ENCODE measurements at places on chromosomes 7 and 10.
A peak's percentile ranks its signal among the peaks of the same experiment; 100 is the strongest.

DNA sequence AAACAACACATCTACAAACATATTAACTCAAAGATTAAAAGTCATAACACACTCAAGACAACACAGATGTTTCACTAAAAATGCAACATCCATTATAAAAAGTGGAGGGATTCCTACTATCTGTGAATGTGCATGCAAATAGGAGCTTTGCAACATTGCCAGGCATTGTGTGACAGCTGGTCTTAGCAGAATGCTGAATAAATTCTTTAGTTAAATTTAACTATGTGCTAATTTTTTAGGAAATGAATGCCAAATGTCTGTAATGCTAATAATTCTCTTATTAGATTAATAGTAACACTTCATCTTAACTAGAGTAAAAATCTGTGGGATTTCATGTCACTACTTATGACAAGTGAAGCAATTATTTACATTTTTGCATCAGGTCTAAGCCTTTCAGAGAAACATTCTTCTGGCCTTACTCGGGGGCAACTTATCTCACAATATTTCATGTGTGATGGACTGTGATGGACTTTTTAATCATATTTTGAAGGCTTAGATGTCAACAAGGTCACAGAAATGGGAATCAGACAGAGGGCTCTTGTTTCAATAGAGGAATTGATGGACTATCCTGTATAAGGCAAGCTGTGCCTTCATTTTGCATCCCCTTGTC, 524.6 kb upstream of the KCND2 start:
- no peak for DNase-seq

- peak; percentile 8 for DNase-seq
These were observed at the start of gene DNAJC12 for GRCh38 chr10:67837541-67838314. Gene DNAJC12 (minus strand): TSS chr10:67838188. CDS start chr10:67838011, 177 bp downstream.

DNA sequence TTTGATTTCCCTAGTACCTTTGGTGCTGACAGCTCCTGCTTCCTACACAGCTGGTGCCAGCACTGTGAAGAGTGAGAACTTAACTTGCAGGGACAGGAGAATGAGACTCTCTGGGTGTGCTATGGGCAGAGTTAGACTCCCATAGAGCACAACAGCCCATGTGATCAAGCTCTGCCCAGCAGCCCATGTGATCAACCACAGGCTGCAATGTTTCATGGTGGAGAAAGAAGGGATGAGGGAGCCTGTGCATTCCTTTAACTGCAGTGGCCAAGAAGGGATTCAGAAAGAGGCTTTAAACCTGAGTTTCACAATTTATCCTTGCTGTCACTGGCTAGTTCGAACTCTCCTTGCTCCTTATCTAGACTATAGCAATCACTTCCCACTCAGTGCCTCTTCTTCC, 10.0 kb upstream of the MEST start:
- DNase-seq = no peak

DNA sequence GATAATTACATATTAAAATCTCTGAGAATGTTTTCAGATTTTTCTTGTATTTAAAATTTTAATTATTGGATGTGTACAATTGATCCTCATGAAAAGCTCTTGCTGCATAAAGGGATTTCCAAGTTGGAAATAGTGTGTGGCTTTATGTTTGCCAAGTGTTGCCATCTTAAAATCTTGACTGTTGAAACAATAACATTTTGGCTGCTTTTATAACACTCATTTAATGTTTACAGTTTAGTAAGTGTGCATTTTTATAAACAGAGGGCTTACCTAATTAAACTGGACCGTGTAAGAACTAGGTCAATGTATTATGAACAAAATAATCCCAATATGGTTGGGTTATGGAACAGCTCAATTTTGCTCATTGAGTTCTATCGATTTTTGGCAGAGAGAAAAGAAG, 23.9 kb downstream of the SEMA3A start:
- DNase-seq = no peak

GRCh38 chr10:22589851-22590514, 124.4 kb downstream of the PIP4K2A start:
- no peak for DNase-seq

DNA sequence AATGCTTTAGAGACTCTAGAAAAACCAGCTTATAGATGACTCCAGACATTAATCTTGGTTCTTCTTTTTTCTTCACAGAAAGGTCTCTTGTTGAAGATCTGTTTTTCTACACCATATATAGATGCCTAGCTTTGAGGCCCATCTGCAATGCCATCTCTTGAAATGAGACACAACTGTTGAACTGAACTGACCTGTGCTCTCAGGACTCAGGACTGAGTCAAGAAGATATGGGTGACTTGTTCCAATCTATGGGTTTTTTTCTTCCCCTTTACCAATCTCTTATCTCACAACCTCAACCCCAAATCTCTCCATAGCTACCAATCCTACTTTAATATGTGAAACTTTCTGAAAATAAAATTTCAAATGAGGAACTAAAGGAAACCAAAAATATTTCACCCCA, 194.7 kb downstream of the SNX13 start:
- DNase-seq = no peak

DNA sequence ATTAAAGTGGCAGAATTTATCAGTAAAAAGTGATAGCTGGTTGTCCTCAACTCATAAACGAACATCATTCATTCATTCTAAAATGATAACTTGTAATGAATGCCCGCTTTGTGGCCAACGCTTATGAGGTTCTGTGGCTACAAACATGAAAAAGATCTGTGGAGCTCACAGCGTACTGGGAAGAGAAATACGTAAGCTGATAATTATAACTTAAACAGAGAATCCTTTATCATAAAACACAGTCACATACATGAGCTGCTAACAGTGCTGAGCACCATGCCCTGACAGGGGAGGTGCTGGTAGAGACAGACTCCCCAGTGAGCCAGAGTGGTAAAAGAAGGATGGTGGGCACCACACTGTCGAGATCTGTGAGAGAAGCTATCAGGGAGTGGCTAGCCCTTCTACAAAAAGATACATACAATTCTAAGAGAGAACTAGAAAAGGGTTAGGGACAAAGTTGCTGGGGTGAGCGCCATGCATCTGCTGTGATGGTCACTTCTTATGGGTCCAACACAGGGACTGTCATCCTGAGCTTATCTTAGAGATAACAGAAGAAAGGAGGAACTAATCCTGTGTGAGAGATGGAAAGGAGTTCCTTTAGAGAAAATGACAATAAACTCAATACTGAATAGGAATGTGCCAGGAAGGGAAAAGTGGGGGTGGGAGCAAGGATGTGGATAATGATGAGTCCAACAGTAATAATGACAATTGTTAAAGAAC, 106.7 kb downstream of the USP6NL start:
- DNase-seq = no peak

DNA sequence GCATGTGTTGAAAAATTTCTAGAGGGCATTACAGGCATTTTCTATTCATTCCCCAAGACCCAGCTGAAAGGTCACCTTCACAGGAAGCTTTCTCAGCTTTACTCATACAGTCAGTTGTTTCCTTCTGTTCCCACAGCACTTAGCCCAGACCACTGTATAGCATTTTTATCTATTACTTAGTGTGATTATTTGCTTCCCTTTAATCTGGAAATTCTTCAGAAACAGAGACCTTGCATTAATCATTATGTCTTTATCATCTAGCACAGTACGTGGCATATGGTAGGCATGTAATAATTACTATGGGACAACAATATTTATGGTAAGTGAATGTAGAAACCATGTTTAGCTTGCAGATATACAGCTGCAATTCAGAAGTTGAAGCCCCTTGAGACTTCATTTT, 38.2 kb upstream of the CDK6 start:
- DNase-seq = no peak

- DNase-seq = no peak
These were observed 39.2 kb upstream of the DMTF1 start for GRCh38 chr7:87113077-87113476.

GRCh38 chr10:58516119-58516518, 3.4 kb downstream of the BICC1 start:
- DNase-seq = no peak

- DNase-seq = no peak
These were observed 4.6 kb downstream of the PWWP2B start for GRCh38 chr10:132401401-132402118.

DNA sequence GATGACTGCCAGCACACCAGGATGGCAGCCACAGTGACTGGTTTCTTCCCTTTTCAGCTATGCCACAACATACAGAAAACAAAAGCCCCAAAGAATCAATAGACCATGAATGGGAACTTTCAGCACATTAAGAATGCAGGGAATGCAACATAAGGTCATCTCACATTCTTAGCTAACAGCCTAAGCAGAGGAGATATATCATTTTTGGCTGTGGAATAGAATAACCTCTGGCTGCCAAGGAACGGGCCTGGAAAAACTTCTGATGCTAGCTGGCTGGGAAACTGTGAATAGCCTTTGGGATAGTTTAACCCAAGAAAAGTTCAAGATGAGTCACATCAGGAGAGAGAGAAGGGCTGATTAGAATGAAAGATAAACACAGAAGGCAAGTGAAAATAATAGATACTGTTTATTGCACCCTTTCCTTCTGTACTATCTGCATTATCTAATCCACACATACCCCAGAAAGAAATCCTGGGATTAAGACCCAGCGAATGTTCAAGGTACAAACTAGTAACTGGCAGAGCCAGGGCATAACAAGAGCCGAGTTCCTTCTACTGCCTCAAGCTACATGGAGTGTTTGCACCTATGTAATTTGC, 169.2 kb downstream of the SEMA3A start:
- no peak for DNase-seq

DNA sequence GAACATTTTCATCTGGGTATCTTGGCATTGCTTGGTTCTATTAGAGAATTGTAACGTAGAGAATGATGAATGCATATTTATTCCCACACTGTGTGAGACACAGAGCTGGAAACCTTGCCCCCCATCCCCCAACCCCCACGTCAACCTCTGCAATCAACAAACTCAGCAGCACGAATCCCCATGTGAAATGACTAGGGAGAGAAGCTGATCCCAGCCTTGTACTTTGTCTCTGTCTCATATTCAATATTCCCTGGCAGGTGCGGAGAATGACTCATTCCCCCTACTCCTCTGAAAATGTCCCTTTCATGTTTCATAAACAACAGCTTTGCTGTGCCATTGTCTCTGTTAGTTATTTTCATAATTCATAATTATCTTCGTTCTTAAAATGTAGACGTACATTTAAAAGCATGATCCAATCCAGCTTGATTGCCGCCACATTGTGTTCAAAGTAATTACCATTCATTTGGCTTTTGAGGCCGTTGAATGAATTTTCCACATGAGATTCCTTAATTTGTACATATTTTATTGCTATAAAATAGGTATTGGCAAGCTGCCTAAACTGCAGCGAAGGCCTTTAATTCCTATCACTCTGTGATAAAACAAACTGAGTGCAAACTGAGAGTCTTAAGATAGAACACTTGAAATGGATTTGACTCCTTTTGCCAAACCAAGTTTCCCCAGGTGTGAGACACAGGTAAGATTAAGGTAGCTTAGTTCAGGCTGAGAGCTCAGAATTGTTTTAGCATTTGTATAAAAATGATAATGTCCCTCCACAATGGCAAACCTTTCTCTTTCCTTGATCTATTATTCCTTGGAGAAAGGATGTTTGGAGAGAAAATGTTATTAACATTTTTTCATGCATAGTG, 920.2 kb downstream of the TYW1 start:
- no peak for DNase-seq

DNA sequence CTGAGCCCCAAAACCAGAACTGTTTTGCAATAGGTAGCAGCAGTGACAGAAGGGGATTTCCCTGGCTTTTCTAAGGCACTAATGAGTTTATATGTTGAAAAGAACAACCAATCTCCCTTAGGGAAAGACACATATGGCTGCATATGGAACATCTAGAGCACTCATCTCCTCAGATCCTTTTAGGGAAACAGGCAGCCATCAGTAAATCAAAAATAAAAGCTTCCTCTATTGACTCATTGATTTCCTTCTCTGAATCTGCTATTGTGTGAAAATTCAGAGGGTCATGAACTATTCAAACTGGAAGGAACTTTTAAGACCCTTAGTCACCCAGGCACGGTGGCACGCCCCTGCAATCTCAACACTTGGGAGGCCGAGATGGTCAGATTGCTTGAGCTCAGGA, 110.9 kb upstream of the NANOS1 start:
- no peak for DNase-seq

- DNase-seq = no peak
These were observed 7.2 kb downstream of the ANTXRL start for GRCh38 chr10:46293832-46294640.
